ENCODE measurements at places on chromosomes 7 and 10. TPM values are rescaled to one million over a fixed set of nuclear protein-coding genes. Genes with fewer than 3 reads are reported as not detected.

Gene RBP3
- total RNA-seq = not detected

Gene ZEB1
- 185 TPM for total RNA-seq

Gene TAS2R5
- total RNA-seq = 1.7 TPM

Gene ZNF783
- total RNA-seq = 7.2 TPM

Gene SYNPO2L
- not detected for total RNA-seq

Gene SFTPA1
- total RNA-seq = not detected

Gene DLX5
- not detected for total RNA-seq

Gene GDF2
- total RNA-seq = not detected

Gene FAM53B
- 19.6 TPM for total RNA-seq

Gene ACHE
- 0.13 TPM for total RNA-seq

Gene DNAJB12
- 35.5 TPM for total RNA-seq

Data from thoracic aorta endothelial cell (primary cell).